ENCODE measurements at places on chromosomes 3 and 15. TPM values are rescaled to one million over a fixed set of nuclear protein-coding genes. Genes with fewer than 3 reads are reported as not detected.

GRCh38 chr3:78978037-78978436 lies 789.8 kb downstream of the ROBO1 start:
- no peak for DNase-seq

DNA sequence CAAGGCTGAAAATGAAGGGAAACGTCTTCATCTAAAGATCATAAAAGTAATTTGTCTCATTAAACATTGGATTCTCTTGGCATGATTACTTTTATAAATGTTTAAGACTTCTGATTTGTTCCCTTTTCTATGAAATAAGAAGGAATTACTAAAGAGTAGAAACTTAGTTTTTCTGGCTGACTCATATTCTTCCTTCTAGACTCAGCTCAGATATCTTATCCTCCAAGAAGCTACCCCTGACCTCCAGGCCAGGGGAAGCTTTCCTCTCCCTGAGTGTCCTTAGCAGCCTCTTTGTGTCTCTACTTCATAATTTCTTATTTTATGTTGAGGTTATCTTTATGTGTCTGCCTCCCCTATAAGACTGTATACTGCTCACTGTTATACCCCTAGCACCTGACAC lies 291.9 kb upstream of the STT3B start:
- DNase-seq, result no peak

GRCh38 chr3:172341482-172342059 lies 106.7 kb downstream of the GHSR start:
- no peak for DNase-seq

DNA sequence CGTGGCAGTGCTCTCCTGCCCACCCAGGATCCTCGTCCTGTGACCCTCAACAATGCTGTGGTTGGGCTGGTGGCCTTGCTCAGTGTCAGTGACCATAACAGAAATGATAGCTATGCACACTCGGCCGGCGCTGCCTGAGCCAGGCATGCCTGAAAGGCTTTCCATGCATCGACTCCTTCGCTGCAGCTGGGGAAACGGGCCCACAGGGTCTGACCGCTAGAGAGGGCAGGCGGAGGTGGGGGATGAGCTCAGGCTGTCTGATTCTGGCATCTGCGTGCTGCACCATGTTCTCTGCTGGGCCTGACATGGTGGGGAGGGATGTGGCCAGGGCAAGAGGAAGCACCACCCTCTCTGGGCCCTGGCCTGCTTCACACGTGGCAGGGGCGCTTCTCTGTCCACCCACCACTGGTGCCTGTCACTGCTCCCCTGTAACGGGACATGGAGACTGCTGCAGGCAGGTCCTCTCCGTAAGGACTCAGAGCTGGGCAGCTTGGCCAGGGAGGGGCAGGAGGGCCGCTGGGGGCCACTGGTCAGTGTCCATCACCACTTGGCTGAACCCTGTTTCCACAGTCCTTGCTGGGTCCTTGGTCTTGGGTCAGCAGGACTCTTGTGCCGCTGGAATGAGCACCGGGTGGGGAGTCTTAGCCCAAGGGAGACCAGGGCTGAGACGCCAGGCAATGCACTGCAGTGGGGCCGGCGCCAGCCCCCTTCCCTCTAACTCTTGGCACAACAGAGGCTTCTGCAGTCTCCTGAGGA lies 64.1 kb upstream of the RPL32 start:
- no peak for DNase-seq

DNA sequence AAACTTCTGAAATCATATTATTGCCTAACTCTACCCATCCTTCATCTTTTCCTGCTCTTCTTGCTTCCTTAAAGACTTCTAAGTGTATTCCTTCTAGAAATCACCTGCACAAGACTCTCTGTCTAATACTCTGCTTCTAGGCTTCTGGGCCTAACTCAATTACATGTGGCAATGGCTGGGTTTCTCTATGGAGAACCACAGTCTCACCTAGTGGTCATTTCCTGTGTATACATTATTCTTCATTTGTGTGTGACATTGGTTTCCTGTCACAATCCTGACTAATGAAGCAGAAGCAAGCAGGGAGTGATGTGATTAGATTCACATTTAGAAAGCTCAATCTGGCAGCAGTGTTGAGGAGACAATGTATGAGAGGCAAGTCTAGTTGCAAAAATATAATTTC lies 16.9 kb upstream of the CLDN1 start:
- no peak for DNase-seq

DNA sequence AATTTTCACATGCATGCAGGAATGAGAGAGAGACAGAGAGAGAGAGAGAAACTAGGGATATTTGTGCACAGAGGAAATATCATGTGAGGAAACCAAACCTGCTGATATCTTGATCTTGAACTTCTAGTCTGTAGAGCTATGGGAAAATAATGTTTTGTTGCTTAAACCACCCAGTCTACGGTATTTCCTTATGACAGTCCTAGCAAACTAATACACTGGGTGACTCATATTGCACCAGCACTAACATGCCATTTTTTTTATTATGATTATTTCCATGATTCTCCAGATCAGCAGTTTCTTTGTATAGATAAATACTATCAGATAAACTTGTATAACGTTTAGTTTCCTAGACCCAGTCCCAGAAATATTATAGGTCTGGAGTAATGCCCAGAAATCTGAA lies 1259.0 kb downstream of the ZPLD1 start:
- no peak for DNase-seq

GRCh38 chr15:35298509-35298908 lies 213.4 kb upstream of the NANOGP8 start:
- DNase-seq, result no peak

DNA sequence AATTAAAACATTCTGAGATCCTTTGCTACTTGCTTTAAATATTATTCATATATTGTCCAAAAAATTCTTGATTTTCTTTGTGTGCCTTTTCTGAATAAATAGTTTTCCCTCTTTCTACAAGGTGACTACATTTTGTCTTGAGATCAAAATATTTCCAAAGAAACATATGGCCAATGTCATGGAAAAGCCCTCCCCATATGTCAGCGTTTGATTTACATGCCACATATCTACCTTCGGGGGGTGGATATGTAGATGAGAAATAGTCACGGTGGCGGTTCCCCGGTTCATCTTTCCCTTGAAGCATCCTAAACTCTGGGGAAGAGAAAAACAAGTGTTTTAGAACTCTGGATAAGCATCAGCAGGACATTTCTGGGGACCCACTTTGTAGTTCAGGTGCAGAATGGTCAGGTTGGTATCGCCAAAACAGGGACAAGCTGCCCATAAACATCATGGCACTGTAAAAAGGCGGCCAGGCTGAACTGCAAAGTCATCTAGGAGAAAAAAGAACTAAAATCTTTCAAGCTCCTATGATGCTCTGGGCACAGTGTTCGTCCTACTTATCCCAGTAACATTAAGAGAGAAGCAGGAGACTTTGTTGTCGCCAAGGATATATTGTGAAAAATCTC lies 91.5 kb downstream of the MEX3B start:
- no peak for DNase-seq

DNA sequence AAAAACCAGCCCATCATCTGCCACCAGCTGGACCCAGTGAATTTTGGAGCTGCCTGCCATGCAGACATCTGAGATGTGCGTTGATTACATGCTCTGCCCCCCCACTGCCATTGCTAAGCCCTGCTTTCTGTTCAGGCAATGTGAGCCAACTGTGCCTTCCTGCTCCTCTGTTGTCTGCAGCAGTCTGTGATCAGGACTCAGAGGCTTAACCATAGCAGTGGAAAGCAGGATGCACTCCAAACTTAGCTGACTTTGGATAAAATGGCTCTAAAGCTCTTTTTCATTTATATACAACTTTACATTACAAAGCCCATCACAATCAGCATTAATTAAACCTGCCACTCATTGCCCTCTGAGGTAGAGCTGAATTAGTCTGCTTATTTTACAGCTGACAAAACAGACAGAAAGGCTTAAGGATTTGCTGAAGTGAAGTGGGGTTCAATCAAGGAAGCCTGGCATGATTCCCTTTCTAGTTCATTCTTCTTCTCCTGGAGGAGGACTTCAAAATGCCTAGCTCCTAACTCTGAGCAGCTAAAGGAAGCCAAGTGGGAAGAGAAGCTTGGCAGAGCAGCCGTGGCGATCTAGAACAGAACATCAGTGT lies 15.7 kb upstream of the RPS27L start:
- no peak for DNase-seq

DNA sequence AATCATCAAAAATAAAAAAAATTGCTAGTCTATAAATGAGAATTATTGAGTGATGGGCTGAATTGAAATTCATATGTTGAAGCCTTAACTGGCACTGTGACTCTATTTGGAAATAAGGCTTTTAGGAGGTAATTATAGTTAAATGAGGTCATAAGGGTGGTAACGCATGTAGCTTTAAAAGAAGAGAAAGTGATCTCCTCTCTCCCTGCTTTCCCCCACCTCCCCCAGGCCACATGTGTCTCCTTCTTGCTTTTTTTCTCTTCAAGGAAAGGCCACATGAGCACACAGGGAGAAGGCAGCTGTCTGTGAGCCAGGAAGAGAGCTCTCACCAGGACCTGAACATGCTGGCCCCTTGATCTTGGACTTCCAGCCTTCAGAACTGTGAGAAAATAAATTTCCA lies 48.2 kb upstream of the ARPP19 start:
- DNase-seq, result no peak

DNA sequence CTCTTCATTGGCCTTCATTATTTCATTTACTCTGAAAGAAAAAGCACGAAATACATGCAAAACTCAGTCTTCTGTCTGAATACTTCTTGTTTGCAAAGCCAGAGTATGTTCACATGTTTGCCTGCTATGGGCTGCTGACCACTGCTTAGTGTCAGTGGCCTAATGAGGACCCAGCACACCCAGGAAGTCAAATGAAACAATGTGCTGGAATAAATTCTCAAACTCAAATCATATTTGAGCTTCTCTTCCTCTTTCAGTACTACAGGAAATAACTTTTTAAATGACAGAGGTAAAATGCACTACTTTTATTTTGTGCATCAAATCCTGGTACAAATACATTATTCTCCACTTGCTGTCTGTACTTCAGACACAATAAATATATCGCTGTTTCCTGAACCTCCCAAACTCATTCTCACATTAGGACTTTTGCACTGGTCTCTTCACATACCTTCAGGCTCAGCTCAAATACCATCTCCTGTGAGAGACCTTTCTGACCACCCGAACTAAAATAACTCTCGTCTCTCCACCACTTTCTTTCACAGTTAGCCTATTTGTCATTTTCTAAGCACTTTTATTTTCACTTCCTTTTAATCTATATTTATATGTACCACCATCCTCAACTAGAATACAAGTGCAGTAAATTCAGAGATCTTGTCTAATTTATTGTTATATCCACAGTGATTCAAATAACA lies 176.8 kb downstream of the TUSC7 start:
- no peak for DNase-seq

DNA sequence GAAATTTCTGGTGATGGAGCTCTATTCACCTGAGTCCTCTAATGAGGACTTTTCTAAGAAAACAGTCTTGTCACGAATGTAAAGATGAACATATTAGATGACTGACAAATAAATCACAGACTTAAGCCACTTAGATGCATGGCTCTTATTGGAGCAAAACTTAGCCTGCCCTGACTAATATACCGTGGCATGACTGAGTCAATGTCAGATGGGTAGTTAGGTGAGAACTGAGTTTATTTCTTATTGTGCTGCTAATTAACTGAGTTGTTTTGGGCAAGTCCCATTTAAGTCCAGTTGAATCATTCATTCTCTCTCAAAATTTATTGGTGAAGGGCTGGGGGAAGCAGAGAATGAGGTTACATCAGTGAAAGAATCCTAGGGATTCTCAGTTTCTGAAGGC lies 459.8 kb downstream of the MCTP2 start:
- no peak for DNase-seq

Gene SETMAR
- total RNA-seq, result 12.9 TPM

Gene GHSR
- not detected for total RNA-seq

Gene CCK
- not detected for total RNA-seq

Gene KBTBD13
- total RNA-seq, result 2.6 TPM

Gene PRR20G
- total RNA-seq, result not detected

Gene TMEM207
- not detected for total RNA-seq

Gene WDR49
- total RNA-seq, result 7.9 TPM

Gene LRTM1
- total RNA-seq, result not detected

Gene SLC38A3
- total RNA-seq, result 5.2 TPM

Gene THAP10
- total RNA-seq, result 3.2 TPM

Measured in left cardiac atrium (tissue), 4 donors.